GM12878 (cell line): ENCODE measurements at places on chromosomes 7 and 10. TPM values are rescaled to one million over a fixed set of nuclear protein-coding genes. Genes with fewer than 3 reads are reported as not detected.

Gene CDNF
- 0.43 and 1.0 TPM in 2 replicates for total RNA-seq

Gene SAP25
- total RNA-seq: 7.0 and 8.3 TPM in 2 replicates

Gene NODAL
- total RNA-seq: 0.11 TPM in 1 of 2 replicates, not detected in the other

Gene MUC3A
- total RNA-seq: 0.10 and 0.24 TPM in 2 replicates

Gene MSMB
- total RNA-seq: not detected in 2 replicates

Gene YAE1
- total RNA-seq: 12.3 and 13.5 TPM in 2 replicates

Gene PODXL
- 0.59 and 0.66 TPM in 2 replicates for total RNA-seq

Gene PHKG1
- total RNA-seq: 0.64 and 0.82 TPM in 2 replicates

Gene FZD1
- 0.56 TPM in 2 replicates for total RNA-seq

Gene SPDYE8
- not detected in 2 replicates for total RNA-seq
